ENCODE measurements at places on chromosomes 5 and 9.

- DNase-seq: no peak
These were observed 5.7 kb downstream of the NIPSNAP3B start for GRCh38 chr9:104769655-104770054.

GRCh38 chr5:15026944-15027343, 155.4 kb upstream of the ANKH start:
- no peak for DNase-seq

GRCh38 chr5:139985733-139986132, 57.4 kb downstream of the NRG2 start:
- DNase-seq: no peak

- DNase-seq: no peak
These were observed 58.5 kb upstream of the GNE start for GRCh38 chr9:36316611-36317317.

DNA sequence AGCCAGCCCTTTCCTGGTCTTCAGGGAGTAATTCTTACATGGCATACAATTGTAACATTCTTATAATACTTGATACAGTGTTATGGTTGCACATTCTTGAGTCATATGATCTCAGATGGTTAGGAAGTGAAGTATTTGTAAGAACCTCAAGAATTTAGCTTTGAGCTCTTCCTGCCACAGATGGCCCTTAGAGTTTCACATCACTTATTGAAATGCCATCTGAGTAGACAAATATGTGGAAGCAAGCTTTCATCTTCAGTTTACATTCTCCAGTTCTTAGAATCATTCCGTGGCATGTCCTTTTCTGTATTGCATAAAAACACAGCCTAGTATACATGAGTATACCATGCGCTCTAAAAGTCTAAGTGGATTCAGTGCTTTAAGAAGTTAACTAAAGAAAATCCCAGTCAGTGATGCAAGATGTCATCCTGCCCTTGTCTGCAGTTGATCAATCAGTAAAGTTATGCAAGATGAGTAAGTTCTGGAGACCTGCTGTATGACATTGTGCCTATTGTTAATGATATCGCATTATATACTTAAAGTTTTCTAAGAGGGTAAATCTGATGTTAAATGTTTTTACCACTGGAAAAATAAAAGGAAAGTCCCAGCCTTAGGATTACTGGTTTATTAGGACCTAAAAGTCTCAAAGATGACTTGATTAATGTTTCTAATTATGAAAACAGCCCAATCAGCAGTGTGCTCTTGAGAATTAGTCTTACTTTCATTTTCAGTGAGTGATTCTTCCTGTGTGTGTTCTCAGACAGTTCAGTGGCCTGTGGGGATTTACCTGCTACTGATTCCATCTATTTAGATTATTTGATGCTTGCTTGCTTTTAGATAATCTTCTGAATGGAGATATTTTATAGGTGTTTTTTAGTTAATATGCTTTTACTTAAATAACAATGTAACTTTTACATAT, 29.4 kb downstream of the RHOBTB3 start:
- DNase-seq: no peak

GRCh38 chr5:91179018-91179417, 204.1 kb downstream of the ARRDC3 start:
- DNase-seq: no peak

DNA sequence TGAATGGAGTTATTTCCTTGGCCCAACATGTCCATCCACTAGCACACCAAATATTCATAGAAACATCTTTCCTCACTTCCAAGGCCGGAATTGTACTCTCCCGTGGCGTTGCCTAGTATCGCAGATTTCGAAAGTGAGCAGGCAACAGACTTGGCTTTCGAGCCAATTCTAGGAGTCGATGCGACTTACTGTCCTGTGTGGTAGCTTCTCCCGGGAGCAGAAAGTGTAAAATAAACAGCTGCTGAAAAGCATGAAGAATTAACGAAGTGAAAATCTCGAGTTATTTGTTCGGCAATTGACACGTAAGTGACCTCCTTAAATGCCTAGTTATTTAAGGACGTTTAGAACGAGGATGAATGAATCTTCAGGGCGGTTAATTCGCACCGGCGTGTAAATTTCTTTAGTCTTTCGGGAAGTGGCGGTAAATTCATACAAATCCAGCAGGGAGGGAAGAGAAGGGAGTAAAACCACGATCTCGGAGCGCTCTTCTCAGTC, 449 bp upstream of the PCSK5 start:
- no peak for DNase-seq

DNA sequence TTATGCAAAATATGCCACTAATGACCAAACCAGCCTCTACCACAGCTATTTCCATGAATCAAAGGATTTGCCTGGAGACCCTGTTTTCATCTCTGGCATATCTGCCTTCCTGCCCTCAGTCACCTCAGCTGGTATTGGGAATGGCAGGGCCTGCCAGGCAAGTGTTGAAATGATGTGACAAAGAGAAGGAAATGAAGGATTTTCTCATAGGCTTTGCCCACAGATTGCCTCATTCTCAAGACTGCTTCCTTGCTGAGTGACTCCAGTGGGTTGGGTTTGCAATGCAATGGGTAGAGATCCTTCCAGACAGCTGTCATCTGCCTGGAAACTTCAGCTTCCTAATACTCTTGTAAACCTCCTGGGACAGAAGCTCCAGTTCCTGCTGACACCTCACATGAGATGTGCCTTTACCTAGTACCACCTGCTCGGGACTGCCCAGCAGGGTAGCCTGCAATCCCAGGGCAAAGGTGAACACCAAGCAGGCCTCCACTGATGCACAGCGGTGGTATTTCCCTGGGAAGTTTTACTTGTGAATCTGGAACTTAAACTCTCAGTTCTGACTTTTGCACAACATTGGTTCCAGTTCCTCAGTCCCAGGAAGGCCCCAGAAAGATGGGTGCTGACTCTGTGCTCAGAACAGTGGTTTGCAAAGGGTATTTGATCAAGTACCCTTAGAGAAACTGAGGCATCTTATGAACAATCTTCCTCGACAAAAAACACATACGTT, 64.8 kb upstream of the SLC1A1 start:
- no peak for DNase-seq

DNA sequence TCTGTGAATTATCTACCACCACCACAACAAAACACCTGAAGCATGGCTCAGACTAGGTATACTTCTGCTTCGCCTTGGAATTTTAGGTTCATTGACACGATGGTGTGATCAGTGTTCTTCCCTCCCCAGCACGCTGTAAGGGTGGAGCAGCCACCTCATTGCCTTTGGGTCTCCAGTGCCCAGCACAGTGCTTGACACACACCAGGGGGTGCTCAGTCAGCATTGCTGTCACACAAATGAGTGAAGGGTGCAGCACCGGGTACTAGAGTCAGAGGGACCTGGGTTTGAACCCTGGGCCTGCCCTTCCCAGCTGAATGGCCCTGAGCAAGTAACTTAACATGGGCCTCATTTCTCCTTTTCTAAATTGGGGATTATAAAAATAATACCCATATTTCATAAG, 9.9 kb upstream of the ANGPTL2 start:
- DNase-seq: no peak

GRCh38 chr9:122579874-122580273, 3.3 kb downstream of the OR1L8 start:
- no peak for DNase-seq

DNA sequence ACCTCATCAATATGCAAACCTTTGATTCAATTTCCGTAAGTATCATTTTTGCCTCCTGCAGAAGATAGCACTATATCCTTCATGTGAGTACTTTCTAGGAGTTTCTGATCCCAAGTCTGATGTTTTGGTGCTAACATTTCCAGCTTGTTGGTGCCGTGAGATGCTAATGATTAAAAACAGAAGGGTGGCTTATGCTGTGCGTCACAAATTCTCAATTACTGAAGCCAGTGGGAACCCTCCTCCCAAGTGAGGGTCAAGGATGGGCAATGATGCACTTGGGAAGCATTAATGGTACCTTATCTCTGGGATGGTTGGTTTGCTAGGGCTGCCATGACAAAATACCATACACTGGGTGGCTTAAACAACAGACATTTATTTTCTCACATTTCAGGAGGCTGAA, 123.0 kb downstream of the FOXD1 start:
- DNase-seq: no peak

GRCh38 chr5:172730981-172731679, 39.9 kb downstream of the DUSP1 start:
- no peak for DNase-seq

- DNase-seq: no peak
These were observed 19.4 kb downstream of the CCDC171 start for GRCh38 chr9:15572200-15572770.

- no peak for DNase-seq
These were observed 125.5 kb upstream of the DAP start for GRCh38 chr5:10886497-10886896.

DNA sequence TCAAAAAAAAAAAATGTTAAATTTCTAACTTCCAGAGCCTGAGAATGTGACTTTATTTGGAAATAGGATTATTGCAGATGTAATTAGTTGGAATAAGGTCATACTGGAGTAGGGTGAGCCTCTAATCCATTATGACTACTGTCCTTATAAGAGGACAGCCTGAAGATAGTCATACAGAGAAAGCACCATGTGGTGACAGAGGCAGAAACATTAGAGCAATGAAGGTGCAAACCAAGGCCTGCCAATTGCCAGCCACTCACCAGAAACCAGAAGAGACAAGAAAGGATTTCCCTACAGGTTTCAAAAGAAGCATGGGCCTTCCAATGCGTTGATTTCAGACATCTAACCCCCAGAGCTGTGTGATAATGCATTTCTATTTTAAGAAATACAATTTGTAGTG, 659.2 kb upstream of the CHD1 start:
- DNase-seq: no peak

- no peak for DNase-seq
These were observed 255.8 kb downstream of the ROR2 start for GRCh38 chr9:91694081-91694870.

GRCh38 chr9:136361754-136362449, 1.6 kb downstream of the DNLZ start:
- no peak for DNase-seq

DNA sequence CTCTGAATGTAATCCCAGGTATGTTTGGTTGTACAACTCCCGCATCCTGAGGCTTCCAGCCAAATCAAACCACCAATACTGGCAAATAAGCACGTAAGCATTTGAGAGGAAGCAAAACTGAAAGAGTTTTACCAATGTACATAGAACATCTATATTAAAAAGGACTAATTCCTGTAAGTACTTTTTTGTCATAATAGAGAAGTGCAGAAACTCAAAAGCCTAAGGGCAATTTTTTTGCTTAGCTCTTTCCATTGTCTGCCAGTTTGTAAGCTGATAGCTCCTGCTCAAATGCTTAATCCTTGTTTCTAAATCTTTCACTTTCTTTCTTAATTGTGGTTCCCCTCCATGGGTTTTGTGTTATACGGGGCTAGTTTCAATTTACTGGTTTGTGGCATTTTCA, 1151.8 kb downstream of the CDH12 start:
- DNase-seq: no peak

DNA sequence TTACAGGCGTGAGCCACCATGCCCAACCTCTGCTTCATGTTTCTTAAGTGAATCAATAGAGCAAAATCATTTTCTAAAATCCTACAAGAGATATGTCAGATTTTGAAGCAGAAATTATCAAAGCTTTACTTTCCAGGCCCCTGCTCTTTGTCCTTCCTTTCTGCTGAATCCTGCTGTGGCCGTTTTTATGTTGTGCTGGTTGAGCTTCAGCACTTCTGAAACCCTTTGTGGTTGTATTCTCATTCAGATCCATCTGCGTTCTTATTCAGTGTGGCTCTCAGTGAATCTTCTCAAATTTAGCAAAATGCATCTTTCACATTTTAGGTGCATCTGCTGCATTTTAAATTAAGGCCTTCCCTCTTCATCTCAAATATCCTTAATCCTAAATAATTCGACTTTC, 26.0 kb downstream of the JMY start:
- DNase-seq: no peak

GRCh38 chr9:92004045-92004392, 54.0 kb upstream of the ROR2 start:
- DNase-seq: no peak

GRCh38 chr5:177538876-177539275, 15.5 kb downstream of the FAM193B start:
- no peak for DNase-seq

- DNase-seq: no peak
These were observed 2.9 kb upstream of the FOXD1 start for GRCh38 chr5:73451224-73452130.

DNA sequence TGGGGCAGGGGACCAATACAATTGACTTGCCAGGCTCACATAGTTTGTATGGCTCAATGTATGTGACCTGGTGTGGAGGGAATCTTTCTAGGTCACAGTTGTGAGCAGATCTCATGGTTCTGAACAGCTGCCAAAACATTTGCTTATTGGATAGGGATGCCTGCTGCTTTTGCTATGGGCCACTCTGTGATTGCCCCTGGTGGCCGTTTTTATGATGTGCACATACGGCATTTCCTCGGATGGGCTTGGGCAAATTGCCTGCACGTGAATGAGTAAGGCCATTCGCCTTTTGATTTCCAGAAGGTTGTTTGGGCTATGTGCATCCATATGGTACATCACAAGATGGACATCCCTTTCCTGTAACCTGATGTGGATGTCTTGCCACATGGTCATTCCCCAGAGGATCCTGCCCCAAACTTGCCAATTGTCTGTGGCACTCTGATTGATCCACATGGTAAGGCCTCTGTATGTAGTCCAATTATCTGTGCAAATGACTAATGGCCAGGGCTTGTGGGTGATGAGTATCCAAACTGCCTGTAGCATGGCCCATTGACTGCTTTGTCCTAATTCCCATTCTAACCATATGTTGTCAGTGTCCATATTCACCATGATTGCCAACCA, 10.7 kb upstream of the SLC22A4 start:
- DNase-seq: no peak
